ENCODE measurements at places on chromosomes 3 and 15.

DNA sequence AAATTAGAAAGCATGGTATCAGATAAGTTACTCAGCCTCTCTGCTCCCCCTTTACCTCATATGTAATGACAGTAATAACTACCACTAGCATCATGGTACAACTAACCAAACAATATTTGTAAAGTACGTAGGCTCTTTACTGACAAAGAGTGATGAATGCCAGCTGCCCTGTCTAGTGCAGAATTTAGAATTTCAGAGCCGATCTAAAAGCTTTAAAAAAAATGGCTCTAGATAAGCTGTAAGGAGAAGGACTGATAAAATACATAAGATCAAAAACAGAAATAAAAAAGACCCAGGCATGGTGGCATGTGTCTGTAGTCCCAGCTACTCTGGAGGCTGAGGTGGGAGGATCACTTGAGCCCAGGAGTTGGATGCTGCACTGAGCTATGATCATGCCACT is 424.1 kb downstream of the MAGI1 start:
- DNase-seq, result no peak

GRCh38 chr3:174532776-174533175 is 326.4 kb upstream of the NAALADL2 start:
- no peak for DNase-seq

DNA sequence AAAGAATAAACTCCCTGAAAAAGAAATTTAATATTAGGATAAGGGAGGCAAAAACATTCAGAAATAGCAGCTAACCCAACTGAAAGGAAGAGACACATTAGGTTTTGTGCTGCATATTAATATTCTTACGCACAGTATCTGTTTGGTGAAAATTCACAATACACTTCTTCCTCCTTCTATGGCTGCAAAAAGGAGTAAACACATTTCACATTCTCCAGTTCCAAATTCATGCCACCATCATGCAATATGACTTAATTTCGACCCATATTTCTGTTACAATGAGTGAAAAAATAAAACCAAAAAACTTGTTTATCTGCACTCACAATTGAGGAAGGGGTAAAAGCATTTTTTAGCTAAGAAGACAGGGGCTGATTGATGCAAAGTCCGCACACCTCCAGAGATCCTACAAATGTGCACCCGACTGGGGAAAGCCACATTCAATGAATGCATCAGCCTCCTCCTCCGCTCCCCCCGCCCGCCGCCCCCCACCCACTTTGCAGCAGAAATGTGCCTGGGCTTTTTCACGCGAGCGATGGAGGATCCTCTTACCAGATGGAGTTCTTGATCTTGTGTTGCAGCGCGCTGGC is 1.0 kb downstream of the RFX7 start:
- DNase-seq, result no peak

- no peak for DNase-seq
Observed at GRCh38 chr3:108849075-108849474, 26.5 kb downstream of the TRAT1 start.

GRCh38 chr3:162217647-162218046 is 721.0 kb downstream of the OTOL1 start:
- DNase-seq, result no peak

DNA sequence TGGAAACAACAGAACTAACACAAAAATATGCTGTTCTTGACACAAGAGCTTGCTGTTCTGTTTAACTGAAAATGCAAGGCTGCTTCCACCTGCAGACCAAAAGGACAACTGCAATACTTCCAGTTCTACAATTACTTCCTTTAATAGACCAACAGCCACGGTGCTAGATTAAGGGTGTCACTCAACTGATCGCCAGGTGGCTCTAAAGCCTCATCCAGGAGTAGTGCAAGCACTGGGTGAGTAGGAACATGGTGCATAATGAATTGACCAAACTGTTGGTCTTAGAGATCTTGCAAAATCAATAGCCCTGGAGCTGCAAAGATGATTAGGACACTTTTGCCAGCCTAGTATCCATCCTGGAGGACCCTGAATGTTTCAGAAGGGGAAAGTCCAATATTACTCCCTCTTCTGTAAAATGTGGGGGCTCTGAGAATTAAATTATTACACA is 3.6 kb upstream of the CLDN16 start:
- DNase-seq, result no peak

DNA sequence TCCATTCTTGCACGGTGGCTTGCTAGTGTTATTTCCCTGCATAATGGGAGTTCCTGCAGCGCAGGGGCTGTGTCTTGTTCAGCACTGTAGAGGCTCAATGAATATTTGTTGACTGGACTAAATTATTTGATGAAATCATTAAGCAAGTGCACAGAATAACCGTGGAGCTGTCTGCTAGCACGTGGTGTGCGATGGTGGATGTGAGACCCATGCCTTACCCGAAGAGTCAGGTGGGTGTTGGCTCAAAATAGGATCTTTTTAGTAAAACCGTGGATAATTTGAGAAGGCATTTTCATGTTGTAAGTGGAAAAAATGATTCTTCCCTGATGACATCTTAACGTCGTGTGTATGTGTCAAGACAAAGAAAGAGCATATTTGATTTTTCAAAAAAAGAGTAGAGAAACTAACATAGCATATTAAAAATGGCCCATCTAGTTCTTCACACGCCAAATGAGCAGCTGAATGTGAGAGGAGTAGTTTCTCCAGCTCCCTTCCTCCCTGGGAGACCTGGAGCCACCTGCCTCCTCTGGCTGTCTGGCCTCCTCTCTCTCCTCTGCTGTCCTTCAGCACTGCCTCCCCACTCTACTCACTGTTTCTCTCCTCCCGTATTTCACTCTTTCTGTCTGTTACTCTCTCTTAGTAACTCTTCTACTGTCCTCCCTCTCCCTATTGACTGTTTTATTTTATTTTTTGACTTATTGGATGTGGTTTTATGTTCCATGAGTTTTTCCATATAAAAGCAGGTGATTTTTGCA is 6.3 kb downstream of the FAM81A start:
- no peak for DNase-seq

- DNase-seq, result no peak
Observed at GRCh38 chr3:153163393-153163724, 1.3 kb downstream of the RAP2B start.

GRCh38 chr15:69926721-69927120 is 171.0 kb downstream of the TLE3 start:
- no peak for DNase-seq

DNA sequence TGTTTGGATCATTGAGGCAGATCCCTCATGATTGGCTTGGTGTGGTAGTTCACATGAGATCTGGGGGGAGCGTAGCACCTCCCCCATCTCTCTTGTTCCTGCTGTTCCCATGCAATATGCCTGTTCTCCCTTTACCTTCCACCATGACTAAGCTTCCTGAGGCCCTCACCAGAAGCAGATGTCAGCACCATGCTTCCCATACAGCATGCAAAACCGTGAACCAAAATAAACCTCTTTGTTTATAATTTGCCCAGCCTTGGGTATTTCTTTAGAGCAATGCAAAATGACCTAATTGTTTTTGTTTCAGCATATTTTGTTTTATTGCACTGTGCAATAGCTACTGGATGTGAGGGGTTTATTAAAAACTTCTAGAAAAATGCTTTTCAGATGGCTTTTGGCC is 56.6 kb upstream of the CHST2 start:
- no peak for DNase-seq

All from T follicular helper cell (primary cell).